Activated CD8-positive, alpha-beta memory T cell treated with anti-CD3 and anti-CD28 coated beads for 36 hours (primary cell): ENCODE measurements at places on chromosomes 3 and 15. TPM values are rescaled to one million over a fixed set of nuclear protein-coding genes. Genes with fewer than 3 reads are reported as not detected.

ZNF197 gene
- total RNA-seq: 13.1 TPM

CELF6 gene
- 0.23 TPM for total RNA-seq

GOLGA6A gene
- total RNA-seq: not detected

FAM227B gene
- 3.0 TPM for total RNA-seq

GOLGA8S gene
- total RNA-seq: not detected

SI gene
- not detected for total RNA-seq

PHC3 gene
- 50.6 TPM for total RNA-seq

TP63 gene
- total RNA-seq: 0.53 TPM

MASP1 gene
- not detected for total RNA-seq
